ENCODE measurements at places on chromosomes 4 and X.
A peak's percentile ranks its signal among the peaks of the same experiment; 100 is the strongest.

GRCh38 chr4:123418351-123418931 lies 21.8 kb downstream of the SPRY1 start:
- DNase-seq, result peak; percentile 46

- DNase-seq, result peak; percentile 64
Observed at GRCh38 chr4:10611673-10612072, 72.9 kb downstream of the CLNK start.

DNA sequence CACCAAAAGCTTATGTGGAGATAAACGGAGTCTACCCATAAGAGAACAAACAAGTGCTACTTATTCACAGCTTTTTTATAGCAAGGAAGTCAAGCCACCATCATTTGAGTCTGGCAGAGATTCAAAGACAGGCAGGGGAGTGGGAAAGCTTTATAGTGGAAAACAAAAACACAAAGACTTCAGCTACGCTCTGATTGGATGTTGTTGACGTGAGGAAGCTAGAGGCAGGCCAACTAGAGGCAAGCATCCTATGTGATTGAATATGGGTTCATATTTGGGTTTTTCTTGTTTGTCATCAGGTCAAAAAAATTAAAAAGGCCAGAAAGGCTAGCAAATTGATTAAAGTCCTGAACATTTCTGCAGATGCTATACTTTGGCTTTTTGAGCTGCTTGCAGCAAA lies 719 bp upstream of the TCEAL4 start:
- DNase-seq, result no peak

DNA sequence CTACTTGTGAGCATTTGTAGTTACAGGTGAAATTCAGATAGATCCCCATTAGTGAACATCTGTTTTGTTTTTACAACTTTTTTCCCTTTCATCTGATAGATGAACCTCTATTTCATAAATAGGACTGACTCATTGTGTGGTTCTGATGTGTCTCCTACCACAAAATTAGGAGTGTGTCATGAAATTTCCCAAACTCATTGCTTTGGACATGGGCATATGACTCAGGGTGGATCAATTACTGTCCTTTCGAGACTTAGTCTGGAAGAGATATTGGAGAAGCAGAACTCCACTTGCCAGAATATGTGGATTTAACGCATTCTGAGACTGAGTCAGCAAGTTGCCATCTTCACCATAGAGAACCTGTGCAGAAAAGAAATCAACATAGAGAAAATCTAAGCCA lies 53.5 kb upstream of the PCDH10 start:
- no peak for DNase-seq

GRCh38 chr4:120277391-120277790 lies 210.7 kb upstream of the MAD2L1 start:
- DNase-seq, result no peak

DNA sequence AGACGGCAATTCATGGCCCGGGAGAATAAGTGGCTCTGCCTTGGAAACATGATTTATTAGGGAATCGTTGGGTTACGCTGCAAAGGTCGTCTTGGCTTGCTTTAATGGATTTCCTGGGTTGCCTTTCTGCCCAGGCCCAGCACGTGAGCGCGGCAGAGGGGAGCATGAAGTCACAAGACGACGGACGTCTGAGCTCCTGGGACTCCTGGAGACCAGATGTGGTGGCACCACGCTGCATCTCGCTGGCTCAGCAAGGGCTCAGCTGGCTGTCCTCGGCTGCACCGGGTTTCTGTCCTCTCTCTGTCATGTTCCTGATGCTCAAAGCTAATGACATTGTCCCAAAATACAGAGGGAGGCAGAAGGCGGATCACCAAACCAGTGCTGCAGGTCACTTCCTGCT lies 61.2 kb downstream of the C4orf50 start:
- no peak for DNase-seq

- no peak for DNase-seq
Observed at GRCh38 chr4:102600689-102601088, 99.5 kb downstream of the NFKB1 start.

DNA sequence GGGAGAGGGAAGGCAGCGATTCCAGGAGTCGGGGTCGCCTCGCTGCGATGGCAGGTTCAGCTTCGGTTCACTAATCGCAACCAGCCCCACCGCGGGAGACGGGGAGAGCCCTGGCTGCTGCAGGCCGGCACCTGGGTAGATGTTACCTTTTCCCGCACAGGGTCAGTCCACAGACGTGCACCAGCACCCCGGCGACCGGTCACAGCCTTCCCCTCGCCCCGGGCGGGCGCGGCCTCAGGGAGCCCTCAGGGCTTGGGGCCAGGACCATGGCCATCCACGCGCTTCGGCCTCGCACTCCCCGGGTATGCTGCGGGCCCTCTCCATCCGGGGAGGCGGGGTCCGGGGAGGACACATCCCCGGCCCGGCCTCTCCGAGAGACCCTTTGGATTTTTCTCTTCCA lies 26.1 kb upstream of the EXOC1L start:
- DNase-seq, result no peak

GRCh38 chr4:74431113-74431826 lies 13.7 kb upstream of the AREG start:
- no peak for DNase-seq

GRCh38 chr4:149845743-149846142 lies 30.1 kb upstream of the IQCM start:
- DNase-seq, result no peak

GRCh38 chrX:15301924-15302323 lies 13.5 kb downstream of the ASB11 start:
- DNase-seq, result peak; percentile 7

DNA sequence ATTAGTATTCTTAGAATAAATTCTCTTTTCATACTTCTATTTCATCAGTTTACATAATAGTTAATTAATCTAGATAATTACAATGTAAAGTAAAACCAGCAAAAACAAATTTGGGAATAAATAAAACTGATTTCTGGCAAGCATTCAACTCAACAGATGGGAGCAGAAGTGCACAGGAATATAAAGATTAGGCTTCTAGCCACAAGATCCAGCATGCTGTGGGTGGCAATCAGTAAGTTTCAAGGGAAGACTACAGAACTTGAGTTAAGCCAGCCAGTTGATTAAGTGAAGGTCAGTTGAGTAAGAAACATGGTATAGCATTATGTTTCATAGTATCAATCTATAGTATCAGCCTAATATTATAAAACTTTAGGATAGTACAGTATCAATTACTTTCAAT lies 324.2 kb upstream of the AADAT start:
- no peak for DNase-seq

Measured in umbilical cord (tissue), 2 donors.